ENCODE measurements at places on chromosomes 3 and 15. TPM values are rescaled to one million over a fixed set of nuclear protein-coding genes. Genes with fewer than 3 reads are reported as not detected.

CCR2 gene
- total RNA-seq = not detected

USP13 gene
- 24.7 TPM for total RNA-seq

GRCh38 chr15:42548249-42549031 is at the start of the genes HAUS2 and LRRC57:
TSS of gene HAUS2 (plus strand) at chr15:42548838. CDS start at chr15:42548873, 35 bp downstream.
TSS of gene LRRC57 (minus strand) at chr15:42548793. CDS start at chr15:42548434, 359 bp downstream.
- DNase-seq = peak; percentile 86

DNA sequence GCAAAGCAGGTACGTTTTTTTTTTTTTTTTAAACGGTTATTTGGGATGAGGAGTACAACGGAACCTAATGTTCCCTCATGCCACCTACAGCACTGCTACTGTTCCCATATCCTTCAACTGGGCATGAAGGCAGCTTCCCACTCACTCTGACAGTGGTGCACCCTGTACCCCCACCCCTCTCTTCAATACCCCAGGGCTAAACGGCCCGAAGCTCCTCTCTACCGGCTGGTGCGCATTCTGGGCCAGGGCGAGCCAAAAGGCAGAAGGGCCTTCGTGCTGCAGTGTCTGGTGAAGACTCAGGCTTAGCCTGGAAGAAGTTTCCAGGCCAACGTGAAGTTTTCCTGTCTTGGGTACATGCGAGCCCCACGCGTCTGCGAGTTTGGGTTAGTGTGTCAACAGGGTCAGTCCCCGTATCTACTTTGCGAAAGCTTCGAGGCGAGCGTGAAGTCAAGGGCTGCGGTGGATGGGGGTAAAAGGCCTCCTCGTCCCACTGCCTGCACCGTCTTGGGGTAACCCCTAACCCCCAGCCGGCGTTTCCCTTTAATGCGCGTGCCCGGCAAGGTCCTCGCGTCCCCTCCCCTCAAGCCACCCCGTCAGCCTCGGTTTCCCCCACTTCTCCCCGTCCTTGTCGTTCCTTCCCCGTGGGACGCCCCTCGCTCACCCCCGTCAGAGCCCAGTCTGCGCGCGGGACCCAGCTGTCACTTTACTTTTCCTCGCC is 765 bp upstream of the UBE2E2 start:
- no peak for DNase-seq

- DNase-seq = no peak
These were observed 232.8 kb downstream of the AGBL1 start for GRCh38 chr15:86312486-86312885.

DNA sequence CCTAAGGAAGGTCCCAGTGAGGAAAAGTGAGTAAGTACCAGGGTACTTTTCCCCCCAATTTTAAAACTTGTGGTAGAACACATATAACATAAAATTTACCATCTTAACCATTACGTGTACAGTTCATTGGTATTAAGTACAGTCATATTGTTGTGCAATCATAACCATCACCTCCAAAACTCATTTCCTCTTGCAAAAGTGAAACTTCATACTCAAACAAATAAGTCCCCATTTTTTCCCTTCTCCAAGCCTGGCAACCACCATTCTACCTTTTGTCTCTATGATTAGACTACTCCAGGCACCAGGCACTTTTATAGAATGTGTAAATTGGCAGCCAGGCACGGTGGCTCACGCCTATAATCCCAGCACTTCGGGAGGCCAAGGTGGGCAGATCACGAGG is 12.2 kb downstream of the PRC1 start:
- no peak for DNase-seq

DNA sequence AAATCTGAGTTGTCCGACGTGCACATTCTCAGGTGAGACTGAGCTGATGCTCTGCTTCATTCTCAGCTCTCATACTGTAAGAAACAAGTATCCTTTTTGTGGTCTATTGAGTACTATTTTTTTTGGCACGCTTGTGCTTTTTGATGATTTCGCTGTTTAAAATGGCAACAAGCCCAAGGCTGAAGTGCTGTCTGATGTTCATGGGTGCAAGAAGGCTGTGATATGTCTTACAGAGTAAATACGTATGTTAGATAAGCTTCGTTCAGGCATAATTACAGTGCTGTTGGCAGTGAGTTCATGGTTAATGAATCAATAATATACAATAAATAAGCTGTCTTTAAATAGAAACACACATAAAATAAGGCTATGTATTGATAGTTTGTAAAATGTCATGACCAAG is 27.2 kb downstream of the AQR start:
- no peak for DNase-seq

DNA sequence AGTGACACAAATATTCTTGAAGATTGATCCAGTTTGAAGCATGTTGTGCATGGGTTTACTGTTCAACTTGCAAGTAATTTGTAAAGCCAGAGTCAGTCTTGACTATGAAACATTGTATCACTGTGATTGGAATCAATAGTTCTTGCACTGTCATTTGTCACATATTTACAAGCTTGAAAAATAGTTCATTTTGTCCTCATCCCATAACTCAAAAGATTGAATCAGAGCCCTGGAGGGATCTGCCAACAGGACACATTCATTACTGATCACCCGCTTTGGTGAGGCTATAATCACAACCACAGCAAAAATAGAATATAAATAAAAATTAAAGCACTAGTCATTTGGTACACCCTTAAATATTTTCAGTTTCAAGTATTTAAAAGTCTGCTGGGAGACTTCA is 368.9 kb downstream of the WDR72 start:
- DNase-seq = no peak

GRCh38 chr3:54003136-54003535 is 111.5 kb upstream of the SELENOK start:
- no peak for DNase-seq

DNA sequence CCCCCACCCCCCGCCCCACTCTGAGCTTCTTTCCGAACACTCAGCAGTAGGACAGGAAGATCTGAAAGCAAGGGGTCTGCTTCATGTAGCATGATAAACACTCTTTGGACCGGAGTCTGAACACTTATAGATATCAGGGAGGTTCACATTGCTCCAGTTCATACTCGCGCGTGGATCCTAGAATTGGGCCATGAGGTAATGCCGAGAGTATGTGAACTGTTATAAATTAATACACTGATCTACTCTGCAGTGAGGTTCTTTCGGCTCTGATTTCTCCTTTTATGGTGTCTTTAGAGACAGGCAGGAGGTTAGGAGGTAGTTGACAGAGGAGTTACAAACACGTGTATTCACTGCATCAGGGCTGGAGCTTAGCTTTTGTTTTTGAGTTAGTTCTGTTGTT is 223.0 kb downstream of the THSD4 start:
- DNase-seq = no peak

ATP13A5 gene
- not detected for total RNA-seq

- no peak for DNase-seq
These were observed 25.0 kb downstream of the SEMA6D start for GRCh38 chr15:47742334-47742733.

GRCh38 chr3:145815707-145816413 is 345.1 kb downstream of the PLOD2 start:
- no peak for DNase-seq

USF3 gene
- total RNA-seq = 12.8 TPM

GRCh38 chr15:51732646-51733045 is 4.8 kb downstream of the LYSMD2 start:
- DNase-seq = no peak

RBP2 gene
- not detected for total RNA-seq

DNA sequence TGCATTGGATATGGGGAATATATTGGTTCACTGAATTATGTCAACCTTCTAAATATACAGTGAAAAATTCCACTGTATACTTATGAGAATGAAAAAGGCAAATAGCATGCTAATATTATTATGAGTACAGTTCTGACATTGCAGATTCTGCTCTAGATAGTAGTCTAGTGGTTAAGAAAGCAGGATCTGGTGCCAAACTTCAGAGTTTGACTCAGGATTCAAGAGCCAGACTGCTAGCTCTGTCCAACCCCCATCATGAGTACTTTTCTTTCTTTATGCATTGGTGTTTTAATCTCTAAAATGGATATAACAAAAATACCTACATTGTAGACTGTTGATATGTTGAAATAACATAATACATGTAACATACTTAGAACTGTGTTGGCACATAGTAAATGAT is 57.3 kb upstream of the PLSCR4 start:
- DNase-seq = no peak

GATA2 gene
- total RNA-seq = 29.0 TPM

ASB14 gene
- total RNA-seq = not detected

OR5AC2 gene
- total RNA-seq = not detected

- DNase-seq = no peak
These were observed 298.5 kb downstream of the SI start for GRCh38 chr3:164779816-164780215.

GRCh38 chr15:43294091-43294706 is 27.5 kb upstream of the TGM5 start:
- no peak for DNase-seq

DNA sequence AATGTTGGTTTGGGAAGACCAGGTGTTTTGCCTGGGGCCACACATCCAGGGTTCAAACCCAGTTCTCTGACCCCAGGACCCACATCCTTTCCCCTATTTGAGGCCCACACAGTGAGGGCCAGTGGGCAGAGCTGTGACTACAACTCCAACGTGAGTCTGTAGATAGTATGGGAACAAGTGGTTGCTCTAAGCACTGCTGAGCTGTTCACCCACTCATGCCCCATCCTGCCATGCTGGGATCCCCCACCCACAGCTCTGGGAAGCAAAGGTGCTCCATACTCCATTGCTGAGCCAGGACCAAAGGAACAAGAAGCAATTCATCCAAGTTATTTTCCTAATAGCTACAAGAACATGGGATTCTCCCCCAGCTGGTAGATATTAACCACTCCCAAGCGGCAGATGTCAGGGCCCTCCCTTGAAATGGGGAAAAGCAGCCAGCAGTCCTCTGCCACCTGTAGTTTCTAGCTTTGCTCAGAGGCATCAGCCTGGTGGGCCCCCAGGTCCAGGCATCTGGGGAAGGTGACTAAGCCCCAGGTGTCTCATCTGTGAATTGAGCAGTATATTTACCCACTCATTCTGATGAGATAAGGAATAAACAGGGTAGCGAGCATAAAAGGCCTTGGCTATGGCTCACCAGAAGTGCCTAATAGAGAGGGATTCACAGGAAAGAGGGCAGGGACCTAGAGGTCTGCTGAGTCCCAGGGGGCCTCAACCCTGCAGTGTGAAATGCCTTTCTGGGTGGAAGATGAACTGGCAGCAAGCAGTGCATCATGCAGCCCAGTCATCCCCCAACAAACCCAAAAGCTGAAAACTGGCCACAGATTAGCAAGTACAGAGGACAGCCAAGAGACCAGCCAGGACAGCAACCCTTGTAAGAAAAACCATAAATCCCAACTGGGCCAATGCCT is 33.4 kb downstream of the POC1A start:
- DNase-seq = no peak

LIPC gene
- total RNA-seq = not detected

DNA sequence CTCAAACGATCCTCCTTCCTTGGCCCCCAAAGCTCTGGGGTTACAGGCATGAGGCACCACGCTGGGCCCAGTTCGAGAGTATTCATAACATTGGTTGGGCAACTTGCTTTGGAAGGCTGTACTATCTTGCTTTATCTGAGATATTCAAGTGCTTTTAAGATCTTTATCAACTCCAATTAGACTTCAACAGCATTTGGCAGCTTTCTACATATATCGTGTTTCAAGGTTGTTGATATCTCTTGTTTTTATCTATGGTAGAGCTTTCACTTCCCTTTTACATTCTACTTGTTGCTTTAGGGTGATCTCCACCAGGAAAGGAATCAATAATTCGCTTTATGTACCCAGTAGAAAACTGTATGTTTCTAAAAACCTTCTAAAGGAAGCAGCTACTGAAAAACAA is 395.3 kb downstream of the IL5RA start:
- no peak for DNase-seq

DNA sequence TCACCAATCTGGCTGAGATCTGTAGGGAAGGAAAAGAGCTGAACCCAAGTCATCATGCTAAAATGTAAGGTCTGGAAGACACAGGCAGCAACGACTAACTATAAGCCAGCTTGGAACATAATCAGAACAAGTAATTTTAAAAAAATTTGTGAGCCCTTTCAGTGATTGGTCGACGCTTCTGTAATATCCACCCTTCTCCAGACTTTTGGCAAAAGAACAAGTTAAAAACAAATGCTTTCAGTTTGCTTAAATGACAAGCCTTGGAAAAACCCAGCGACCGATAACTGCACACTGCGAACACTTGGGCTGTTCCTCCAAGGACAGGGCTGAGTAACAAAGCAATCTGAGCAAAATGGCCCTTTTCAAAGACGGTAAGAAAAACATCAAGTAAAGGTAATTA is 49.6 kb downstream of the PCSK6 start:
- DNase-seq = no peak

GRCh38 chr3:11668243-11669235 is 24.8 kb upstream of the VGLL4 start:
- no peak for DNase-seq

DNA sequence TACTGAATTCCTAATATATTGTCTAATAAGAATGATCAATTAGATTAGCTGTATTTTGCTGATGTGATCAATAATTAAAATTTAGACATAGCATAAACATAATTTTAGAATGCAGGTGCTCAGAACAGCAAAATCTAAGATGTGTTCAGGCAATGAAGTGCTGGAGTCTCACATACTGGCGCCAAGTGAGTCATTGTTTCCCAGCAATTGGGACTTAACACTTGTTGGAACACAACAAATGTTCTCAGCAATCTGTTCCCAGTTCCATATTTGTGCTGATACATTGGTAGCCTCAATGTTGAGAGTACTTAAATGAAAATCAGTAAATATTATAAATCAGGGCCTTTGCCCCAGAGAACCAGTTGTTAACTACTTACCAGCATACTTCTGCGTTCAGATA is 619.0 kb downstream of the ROBO1 start:
- DNase-seq = no peak

DNA sequence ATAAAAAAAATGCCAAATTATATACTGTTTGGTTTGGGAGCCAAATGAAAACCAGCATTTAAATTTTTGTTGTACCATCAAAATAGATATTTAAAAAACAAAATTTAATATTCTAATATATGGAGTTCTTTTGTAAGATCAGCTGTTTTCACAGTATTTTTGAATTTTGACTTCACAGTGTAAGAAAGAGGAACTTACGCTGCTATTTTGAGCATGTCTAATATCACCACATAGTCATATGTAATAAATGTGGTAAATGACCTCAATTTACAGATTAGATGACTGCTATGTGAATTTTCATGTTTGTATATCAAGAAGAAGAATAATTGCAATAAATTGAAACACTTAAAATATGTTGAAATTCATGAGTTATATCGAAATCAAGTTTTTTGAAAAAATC is 189.6 kb downstream of the ARRDC4 start:
- DNase-seq = no peak

Data from PC-9 (cell line).